GM23248 (cell line): ENCODE measurements at places on chromosomes 6 and 20.
A peak's percentile ranks its signal among the peaks of the same experiment; 100 is the strongest.

DNA sequence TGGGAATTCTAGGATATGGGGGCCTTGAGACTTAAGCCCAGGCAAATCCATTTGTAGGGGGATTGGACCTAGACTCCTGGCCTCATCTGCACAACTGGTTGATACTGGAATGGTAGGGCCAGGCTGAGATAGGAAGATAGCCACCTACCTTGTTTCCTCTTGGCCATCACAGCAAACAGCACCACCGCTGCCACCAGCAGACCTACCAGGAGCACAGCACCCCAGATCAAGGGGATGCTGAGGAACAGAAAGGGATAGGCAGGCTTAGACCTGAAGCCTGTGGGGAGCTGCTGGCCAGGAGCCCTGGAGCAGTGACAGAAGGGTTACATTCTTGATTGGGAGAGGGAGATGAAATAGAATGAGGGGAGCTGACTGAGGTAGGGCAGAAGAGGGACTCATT is 3.5 kb downstream of the TREML1 start:
- no peak for DNase-seq

DNA sequence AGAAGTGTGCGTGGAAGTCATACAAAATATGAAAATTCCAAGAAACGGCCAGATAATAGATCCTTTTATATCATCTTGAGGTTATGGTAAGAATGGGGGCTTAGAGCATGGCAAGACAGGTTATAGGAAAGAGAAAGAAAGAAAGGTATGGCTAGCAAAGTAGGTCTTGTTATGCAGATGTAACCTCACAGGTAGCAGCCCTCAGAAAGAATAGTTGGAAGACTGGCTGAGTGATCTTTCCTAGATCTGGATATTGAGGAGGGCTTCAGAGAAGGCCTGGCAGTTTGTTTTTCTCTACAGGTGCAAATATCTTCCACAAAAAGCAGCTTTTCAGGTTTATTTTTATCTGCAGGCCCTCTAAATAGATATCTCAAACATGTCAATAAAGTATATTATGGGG is 679.5 kb downstream of the KHDRBS2 start:
- DNase-seq = no peak

DNA sequence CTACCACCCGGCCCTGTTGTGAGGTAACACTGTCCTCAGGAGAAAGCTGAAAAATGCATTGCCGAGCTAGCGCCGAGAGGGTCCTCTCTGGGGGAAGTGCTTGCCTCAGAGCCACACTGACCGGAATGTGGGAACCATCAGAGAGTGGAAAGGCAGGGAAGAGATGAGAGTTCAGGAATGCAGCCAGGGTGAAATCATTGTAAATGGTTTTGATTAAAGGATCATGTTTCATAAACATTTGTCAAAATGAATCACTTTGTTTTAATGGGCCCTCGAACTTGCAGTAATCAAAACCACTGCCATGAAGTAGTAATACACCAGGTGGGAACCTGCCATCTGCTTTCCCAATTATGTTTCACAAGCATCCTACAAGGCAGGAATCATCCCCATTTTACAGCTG is 16.9 kb upstream of the IL17F start:
- peak; percentile 75 for DNase-seq

DNA sequence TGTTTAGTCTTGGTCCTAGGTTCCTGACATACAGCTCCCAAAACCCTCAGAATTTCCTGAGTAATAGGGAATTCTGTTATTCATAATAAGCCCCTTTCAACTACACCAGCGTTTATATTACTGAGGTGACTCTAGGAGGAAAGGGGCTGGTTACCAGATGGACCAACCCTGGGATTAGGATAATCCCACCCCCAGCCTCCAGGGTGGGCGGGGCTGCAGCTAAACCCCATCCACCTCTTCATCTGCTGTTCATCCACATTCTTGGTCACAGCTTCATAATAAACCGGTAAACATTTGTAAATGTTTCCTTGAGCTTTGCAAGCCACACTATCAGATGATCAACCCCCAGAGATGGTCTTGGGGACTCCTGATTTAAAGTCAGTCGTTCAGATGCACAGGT is 38.3 kb downstream of the NINL start:
- DNase-seq = no peak

DNA sequence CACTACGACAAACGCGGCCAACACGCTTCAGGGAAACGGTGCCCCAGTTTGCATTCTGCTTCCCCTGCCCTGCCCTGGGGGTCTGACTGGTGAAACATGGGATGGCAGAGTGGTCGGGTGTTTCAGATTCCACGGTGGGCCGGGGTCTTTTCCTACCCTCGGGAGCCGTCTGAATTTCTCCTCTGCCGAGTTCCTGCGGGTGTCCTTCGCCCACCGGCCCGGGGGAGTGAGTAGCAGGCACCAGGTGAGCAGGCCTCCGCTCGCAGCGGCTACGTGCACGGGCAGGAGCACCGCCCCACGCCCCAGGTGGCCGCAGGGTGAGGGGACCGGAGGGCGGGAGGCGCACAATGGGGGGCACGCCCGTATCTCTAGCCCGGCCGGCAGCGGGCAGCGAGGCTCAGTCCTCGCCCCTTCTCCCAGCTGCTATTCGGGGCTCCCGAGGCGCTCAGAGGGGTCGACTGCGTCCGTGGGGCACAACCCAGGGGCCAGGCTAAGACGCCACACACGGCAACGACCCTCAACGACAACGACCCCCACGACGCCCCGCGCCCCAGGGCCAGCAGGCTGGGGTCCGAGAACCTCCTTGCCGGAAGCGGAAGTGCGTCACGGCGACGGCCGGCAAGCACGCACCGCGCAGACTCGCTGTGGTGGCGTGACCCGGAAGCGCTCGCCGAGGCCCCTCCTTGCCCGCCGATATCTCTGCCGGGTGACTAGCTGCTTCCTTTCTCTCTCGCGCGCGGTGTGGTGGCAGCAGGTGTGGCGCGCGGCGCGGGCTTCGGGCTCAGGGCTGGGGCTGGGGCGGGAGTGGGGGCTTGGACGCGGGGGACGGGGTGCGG is at the start of gene RPS21:
Gene RPS21 (plus strand): TSS at position 721 of the 836 bp plus-strand sequence. CDS start 236 bp downstream, outside the sequence.
- DNase-seq = peak; percentile 97

DNA sequence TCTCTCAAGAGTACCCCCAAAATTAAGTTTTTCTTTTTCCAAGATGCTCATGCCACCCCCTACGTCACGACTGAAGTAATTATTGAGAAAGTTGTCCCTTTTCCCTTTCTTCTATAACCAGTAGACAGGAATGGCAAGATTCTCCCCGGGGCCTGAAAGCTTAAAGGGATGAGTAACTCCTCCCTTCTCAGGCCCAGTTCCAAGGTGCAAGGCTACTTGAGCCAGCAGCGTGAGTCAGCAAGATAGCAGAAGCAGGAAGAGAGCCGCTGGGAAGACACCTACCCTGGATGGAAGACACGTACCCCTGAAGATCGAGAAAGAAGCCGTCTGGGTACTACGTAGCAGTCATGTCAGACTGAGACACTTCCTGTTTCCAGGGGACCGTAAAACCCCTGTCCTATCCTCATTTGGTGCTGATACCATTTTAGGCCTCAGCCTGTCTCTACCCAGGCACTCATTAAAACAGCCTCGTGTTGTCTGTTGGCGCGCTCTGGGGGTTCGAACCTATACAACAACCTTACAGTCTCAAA is 241.0 kb downstream of the ADGRG6 start:
- DNase-seq = peak; percentile 95

DNA sequence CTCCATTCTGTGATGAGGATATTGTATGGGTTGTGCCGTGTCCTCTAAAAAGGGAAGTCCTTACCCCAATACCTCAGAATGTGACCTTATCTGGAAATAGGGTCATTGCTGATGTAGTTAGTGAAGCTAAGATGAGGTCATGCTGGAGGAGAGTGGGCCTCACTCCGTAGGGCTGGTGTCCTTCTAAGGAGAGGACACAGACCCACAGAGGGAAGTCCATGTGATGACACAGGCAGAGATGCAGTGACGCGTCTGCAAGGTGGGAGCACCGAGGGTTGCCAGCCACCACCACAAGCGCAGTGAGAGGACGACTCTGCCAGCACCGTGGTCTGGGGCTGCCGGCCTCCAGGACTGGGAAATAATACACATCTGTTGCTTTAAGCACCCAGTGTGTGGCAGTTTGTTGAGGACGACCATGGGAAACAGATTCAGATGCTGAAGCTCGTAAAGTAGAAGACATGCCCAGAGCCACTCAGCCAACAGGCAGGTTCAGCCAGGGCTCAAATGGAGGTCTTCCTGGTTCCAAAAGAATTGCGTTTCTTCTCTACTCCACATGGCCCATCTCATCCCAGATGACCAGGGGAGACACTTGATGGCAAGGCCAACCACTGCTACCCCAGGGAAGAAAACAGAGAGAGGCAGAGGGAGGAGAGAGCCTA is 59.2 kb upstream of the DUSP22 start:
- DNase-seq = no peak

GRCh38 chr20:52783769-52784168 is 188.4 kb upstream of the TSHZ2 start:
- peak; percentile 8 for DNase-seq

DNA sequence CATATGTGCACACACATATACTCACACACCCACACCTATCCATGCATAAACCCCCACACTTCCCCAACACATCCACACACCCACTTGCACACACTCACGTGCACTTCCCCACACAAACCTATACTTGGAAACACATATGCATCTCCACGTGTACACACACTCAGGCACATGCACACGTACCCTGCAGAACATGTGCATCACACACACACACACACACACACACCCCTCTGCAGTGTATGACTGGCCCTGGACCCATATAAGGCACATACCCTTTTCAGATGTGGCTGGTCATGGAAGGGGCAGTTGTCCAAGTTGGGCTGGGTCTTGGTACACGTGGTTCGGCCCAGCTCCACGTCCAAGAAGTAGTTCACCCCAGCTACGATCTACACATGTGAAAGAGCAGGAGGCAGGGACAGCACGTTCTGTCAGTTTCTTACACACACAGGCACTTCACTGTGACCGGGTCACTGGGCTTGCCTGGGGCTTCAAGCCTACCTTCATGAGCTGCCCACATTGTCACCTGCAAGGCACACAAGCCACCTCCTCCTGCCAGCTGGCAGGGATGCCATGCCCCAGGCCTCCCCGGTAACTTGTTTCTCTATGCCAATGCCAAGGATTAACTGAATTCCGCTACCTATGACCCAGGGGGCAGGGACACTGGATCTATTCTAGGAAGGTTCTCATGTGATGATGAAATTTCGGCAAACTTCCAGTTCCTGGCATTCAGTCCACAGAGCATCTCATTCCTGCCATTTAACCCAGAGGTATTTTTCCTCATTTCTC is 2.6 kb downstream of the CST3 start:
- DNase-seq = peak; percentile 32

DNA sequence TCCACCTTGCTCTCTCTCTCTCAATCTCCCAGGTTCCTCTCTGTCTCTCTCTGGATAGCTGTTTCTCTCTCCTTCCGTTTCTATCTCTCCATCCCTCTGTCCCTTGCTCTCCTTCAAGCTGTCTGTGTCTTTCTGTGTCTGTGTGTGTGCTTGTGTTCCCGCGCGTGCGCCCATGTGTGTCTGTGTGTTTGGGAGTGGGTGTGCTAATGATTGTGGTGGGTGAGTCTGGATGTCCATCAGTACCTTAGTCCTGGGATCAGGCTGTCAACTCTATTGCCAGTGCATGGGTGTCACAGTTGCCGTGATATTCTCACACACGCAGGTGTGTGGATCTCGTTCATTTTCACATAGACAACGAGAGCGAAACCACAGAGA is 1380.6 kb upstream of the DEFB115 start:
- no peak for DNase-seq

DNA sequence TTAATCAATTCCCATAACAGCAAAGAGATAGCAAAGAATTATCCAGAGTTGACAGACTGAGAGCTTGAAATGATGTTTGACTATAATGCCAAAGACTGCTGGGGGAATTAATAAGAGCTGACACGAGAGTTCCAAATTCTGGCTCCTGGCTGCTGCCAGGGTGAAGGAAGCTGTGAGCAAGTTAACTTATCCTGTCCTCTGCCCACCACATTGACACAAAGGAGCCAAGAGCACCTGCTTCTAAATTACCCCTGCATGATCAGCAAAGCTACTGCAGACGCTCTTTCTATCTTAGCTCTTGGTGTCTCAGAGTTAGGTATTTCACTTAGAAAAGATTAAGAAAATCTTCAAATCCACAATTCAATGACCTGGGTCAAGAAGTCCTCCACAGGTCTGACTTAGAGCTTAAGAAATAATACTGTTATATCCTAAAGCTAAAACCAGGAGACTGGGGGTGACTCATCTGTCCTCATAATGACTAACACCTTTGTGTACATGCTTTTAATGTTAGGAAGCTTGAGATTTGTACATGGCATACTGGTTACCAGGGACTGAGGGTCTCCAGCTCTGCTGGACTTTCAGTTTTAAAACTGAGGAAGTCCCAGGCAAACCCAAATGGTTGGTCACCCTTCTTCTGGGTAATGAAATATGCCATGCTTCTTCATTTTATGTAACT is 13.2 kb upstream of the FRK start:
- DNase-seq = peak; percentile 76

DNA sequence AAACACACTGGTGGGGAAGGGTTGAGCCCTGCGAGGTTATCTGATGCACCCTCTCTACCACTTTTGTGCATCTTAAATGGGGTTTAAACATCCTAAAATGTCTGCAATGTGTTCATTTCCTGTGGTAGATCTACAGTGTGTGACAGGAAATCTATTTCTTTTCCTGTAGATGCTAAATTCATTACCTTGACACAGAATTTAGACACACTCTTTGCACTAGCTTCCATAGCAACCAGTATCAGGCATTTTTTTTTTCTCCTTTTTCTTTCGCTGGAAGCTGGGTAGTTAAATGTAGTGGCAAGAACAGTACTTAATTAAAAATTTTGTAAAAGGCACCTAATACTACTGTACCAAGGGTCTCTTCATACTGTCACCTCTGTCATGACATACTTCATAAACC is 141.1 kb downstream of the RFPL4B start:
- DNase-seq = no peak

GRCh38 chr6:128024046-128024445 is 123.2 kb upstream of the THEMIS start:
- no peak for DNase-seq

GRCh38 chr6:164107297-164107995 is 692.9 kb downstream of the QKI start:
- DNase-seq = peak; percentile 2

GRCh38 chr6:79396625-79397024 is 140.6 kb downstream of the LCA5 start:
- DNase-seq = no peak

- no peak for DNase-seq
Observed at GRCh38 chr20:57244627-57245214, 21.7 kb downstream of the BMP7 start.

GRCh38 chr6:167207527-167207926 is 49.7 kb upstream of the GPR31 start:
- DNase-seq = no peak

DNA sequence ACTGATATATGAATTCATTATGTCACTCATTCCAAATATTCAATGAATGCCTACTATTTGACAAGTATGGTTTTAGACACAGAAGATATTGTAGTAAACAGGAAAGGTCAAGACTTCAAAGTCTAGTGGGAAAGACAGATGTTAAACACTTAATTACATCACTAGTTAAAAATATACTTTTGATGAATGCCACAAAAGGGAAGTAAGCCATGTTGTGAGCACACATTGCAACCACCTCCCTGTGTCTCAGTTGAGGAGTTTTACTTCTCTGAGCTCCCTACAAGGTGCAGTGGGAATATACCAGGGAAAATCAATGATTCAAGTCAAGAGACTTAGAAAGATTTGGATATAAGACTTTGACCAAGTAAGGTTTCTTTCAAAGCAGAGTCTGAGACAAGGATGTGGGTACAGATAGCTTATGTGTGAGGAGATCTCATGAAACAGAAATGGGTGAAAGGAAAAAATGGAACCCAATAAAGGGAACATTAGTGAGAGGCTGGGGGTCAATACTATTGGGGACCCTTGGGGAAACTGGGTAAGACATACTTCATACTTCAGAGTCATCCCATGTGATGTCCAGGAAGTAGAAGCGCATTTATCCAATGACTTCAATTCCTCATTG is 503.7 kb downstream of the KIF16B start:
- no peak for DNase-seq

- DNase-seq = no peak
Observed at GRCh38 chr20:62787866-62788265, 8.4 kb upstream of the MRGBP start.
